ENCODE measurements at places on chromosomes 13 and 19.

DNA sequence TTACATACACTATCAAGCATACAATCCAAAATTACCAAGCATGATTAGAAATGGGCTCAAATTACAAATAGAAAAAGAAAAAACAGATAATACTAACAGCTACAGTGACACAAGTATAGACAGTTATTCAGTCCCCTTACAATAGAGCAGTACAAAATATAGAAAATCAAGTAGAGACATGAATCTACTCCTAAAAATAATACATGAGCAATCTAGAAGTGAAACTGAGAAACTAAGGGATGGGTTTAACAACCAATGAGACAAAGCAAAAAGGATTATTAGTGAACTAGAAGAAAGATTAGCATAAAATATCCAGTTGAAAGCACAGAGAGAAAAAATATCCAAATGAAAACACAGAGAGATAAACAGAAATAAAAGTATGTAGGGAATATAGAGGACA, 426.7 kb downstream of the TBC1D4 start:
- DNase-seq, result no peak

GRCh38 chr13:62482351-62482750, 1066.7 kb upstream of the PCDH20 start:
- no peak for DNase-seq

DNA sequence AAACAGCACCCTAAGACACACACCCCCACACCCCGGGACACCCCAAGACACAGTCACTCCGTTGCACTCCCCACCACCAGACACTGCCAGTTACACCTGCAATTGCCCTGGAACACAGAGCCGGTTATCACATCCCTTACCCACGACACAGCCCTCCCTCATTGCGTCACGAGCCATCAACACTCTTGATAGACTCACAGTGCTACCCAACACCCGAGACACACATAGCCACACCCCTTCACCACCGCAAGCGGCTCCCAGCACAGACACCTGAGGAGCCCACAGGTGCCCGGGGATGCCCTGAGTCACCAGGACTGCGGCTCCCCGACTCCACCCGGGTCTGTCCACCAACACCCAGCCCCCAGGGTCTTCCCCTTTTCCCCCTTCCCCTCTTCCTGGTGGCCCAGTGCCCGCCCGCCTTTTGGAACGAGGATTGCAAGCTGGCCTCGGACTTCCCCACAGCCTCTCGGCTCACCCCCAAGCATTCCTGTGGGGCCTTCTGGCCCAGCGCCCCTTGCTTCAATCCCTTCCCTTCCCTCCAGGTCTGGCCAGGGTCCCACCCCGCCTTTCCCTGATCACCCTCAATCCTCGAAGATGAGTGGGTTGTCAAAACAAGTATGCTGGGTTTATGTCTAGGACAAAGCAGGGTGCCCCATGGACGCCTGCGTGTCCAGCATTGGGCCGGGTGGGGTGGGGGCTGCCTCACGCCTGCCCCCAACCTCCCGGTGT, 1.7 kb upstream of the PTGER1 start:
- DNase-seq, result peak; percentile 77

DNA sequence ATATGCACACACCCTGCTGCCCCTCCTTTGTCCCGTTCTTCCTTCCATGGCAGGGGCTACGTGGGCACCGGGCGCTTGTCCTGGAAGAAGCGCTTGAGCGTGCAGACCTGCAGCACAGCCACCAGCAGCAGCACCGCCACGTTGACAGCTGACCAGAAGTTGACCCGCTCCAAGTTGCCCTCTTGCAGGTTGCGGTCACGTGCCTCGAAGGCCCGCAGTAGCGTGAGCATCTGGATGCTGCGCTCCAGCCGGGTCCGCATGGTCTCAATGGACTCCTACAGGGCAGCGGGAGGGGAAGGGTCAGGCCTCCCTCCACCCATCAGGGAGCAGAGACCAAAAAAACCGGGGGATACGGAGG, 3.1 kb downstream of the TMED1 start:
- DNase-seq, result no peak

DNA sequence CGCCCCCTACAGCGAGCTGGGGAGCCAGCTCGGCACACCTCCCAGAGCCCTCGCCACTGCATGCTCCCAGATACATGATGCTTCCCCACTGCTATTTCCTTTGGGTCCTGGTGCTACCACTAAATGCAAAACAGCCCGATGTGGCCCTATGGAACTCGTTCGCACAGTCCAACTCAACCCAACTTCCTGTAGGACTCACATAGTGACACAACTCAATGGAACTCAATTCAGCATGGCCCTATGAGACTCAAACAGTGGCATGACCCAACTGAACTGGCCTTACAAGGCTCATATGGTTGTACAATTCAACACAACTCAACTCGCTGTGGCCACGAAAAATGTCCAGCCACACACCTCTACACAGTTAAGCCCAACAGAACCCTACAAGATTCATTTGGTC, 3.5 kb downstream of the KCNA7 start:
- DNase-seq, result no peak

DNA sequence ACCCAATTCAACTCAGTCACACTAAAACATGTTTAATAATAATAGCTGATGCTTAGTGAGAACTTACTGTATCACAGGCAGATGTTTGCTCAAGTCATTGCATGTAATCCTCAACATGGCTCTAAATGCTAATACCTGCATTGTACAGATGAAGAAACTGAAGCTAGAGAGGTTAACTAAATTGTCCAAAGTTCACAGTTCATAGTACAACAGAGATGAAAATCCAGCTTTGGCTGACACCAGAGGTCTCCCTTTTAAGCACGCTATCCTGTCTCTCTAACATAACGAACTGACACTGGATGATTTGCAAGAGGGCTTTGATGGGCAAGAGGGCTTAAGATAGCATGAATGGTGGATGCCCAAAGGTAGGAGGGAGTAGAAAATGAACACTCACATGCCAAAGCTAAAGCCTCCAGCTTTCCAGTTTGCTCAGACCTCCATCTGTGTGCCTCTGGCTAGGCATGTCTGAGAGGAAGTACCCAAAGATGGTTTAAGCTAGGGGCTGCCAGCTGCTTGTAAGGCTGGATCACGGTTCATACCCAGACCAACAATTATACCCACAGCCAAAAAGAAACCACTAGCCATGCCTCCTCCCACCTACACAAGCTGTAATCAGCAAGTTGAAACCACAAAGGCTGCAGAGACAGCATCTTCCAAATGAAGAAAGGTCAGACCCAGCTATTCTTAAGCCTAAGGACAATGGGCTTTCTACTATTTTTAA, 196.9 kb upstream of the UBL3 start:
- DNase-seq, result peak; percentile 93

DNA sequence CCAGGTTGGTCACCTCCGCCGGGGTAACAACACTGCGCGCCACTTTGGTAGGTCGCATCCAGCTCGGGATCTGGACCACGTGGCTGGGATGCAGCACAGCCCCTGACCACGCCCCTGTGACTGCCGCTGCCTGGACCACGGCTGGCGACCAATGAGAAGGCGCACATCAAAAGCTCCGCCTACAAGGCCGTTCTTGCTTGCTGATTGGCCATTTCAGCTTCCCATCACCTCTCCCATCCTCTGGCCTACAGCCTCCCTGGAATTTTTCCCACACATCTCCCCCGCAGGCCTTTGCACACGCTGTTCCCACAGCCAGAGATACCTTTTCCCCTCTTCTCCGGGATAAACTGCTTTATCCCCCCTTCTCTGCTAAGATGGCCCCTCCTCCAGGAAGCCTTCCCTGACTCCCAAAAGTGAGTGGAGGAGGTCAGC, 12.5 kb upstream of the MAP1S start:
- DNase-seq, result no peak

GRCh38 chr19:947707-948539, 22.1 kb downstream of the ARID3A start:
- DNase-seq, result peak; percentile 75

DNA sequence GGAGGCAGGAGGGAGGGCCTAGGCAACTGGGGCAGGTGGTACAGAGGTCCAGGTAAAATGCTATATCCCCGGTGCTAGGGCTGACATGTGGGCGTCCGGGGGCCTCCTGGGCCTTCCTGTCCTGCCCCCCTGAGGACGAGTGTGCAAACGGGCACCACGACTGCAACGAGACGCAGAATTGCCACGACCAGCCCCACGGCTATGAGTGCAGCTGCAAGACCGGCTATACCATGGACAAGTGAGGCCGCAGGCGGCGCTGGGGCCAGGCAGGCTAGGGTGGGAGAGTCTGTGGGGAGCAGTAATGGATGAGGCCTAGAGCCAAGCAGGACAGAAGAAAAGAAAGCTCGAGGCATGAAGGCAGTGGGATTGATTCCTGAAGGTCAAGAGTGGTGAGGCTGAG, 21.3 kb downstream of the CNFN start:
- no peak for DNase-seq

GRCh38 chr19:29042450-29042849, 170.5 kb downstream of the UQCRFS1 start:
- no peak for DNase-seq

- no peak for DNase-seq
Measured at GRCh38 chr13:44899967-44900366, 89.3 kb downstream of the NUFIP1 start.

DNA sequence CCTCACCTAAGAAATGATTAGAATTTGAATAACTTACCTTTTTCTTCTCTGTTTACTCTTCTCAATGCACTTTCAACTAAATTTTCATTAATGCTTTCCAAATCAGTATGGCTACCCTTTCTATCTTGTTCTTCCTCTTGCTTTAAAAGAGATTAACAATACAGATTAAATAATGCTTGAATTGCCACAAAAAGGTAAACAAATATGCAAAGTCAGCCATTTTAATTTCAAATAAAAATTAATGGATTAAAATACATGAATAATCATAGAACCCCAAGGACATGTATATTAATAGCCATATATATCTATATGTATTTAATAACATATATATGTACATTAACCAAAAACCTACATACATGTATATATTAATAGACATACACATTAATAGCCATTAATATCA, 7.9 kb upstream of the NEK5 start:
- DNase-seq, result no peak

DNA sequence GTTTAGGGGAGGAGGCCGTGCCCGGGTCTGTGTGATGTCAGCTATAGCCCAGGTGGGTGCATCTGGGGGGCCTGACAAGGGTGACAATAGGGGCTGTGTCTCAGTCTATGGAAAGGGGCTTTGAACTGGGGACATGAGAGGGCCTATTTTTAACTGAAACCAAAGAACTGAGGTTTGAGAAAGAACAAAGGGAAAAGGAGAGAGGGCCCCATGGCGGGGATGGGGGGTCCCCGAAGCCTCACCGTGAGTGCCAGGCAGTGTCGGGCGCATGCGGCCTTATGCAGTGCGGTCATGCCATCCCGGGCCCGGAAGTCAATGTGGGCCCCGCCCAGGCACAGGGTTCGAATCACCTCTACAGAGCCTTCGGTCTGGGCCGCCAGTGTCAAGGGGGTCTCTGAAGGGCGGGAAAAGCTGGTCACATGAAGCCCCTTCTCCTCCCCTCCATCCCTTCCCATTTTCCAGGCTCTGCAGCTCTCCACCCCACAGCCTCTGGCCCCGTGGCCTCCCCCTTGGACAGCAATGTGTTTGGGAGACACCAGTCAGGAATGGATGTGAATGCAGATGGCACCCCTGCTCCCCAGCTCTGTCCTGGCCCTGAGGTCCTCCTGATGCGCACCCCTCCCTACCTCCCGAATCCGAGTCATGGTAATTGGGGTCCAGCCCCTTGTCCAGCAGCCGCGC, 5.9 kb downstream of the SHANK1 start:
- DNase-seq, result no peak

DNA sequence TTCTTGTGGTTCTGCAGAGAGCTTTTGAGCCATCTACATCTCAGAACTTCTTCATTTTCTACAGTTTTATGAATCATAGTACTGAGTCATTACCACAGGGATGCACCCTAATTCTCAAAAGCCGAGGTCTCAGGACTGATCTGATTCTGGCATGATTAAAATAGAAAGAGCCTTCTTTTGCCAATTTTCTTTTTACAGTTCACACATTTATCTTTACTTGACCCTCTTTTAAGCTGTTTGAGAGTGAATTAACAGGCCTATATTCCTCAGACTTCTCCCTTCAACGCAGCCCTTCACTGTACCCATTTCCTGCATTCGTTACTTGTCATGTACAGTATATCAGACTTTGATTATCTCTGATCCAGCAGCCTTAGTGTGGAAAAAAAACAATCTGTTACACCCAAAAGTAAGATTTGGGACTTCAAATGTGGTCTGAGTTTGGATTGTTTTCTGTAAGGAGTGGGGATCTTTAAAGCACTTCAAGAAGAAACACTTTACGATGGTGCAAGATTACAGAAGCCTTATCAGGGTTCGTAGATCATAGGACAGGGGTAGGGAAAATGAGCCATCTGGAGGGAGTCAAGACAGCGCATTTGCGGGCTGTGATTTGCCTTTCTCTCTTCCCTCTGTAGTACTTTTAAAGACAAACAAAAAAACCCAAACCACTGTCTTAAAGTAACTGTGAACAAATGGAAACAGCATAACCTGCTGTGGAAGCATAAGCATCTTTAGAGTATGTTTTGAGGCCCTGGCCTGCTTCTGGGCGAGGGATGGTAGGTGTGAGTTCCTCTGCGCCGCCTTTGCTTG, 15.3 kb upstream of the GPR183 start:
- peak; percentile 76 for DNase-seq

DNA sequence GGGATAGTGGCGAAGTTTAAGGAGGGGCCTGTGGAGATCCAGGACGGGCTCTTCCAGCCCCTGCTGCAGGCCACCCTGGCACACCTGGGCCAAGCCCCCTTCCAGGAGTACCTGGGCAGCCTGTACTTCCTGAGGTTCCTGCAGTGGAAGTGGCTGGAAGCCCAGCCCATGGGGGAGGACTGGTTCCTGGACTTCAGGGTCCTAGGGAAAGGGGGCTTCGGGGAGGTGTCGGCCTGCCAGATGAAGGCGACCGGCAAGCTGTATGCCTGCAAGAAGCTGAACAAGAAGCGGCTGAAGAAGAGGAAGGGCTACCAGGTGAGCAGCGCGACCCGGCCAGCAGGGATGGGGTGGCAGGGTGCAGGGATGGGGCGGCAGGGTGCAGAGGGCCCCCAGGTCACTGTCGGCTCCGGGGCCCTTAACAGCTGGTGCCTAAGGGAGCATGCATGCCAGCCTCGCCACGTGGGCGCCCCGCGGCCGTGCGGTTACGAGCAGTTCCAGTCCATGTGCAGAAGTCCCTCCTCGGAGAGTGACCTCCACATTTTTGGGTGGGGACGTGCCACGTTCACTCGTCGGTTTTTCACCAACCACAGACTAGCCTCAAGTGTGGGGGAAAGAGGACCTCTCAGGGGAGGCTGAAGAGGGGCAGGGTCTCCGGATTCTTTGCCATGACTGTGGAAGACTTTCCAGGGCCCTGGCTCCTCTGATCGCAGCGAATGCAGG, 912 bp downstream of the GRK1 start:
- no peak for DNase-seq

GRCh38 chr19:3945838-3946237, 13.0 kb downstream of the NMRK2 start:
- DNase-seq, result no peak

DNA sequence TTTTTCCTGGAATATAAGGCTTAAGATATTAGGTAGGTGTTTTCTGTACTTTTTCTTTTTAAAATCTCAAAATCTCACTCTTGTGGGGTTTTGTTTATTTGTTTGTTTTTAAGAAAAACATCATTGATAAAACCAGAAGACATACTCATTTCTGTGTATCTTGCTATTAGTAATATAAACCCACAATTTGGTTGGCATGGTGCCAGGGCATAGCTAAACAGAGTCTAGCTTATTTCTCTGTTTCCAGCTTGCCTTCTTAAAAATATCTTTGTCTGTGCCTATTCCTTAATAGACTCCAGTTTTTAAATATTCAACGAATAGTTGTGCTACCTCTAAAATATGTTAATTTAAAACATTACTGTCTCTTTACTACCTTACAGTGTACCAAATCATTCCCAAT, 1121.9 kb upstream of the PCDH20 start:
- no peak for DNase-seq
